ENCODE measurements at places on chromosomes 12 and 14.

DNA sequence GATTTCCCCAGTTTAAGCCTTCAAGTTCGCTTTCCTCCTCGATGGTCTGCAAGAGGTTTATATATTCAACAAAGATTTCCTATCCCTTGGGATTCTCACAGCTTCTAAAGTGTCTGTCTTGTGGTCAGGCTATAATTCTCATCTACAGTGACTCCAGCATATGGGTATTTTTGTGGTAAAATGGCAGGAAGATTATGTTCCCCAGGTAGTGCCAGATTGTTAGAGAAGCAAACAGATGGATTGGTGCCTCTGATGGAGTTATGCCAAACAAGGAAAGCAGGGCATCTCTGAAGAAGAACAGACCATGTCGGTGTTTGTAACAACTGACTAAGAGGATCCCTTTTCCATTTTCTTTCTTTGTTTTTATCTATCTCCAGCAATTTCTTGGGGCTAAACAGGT, 5.5 kb upstream of the CCDC175 start:
- no peak for DNase-seq

GRCh38 chr12:79557690-79558315, 133.0 kb downstream of the PAWR start:
- no peak for DNase-seq

GRCh38 chr14:103179094-103179493, 55.8 kb downstream of the TNFAIP2 start:
- DNase-seq, result no peak

- DNase-seq, result no peak
These were observed 200.3 kb downstream of the CRADD start for GRCh38 chr12:93877446-93877845.

GRCh38 chr12:53099071-53099882, 1.8 kb downstream of the IGFBP6 start:
- DNase-seq, result peak; percentile 75

DNA sequence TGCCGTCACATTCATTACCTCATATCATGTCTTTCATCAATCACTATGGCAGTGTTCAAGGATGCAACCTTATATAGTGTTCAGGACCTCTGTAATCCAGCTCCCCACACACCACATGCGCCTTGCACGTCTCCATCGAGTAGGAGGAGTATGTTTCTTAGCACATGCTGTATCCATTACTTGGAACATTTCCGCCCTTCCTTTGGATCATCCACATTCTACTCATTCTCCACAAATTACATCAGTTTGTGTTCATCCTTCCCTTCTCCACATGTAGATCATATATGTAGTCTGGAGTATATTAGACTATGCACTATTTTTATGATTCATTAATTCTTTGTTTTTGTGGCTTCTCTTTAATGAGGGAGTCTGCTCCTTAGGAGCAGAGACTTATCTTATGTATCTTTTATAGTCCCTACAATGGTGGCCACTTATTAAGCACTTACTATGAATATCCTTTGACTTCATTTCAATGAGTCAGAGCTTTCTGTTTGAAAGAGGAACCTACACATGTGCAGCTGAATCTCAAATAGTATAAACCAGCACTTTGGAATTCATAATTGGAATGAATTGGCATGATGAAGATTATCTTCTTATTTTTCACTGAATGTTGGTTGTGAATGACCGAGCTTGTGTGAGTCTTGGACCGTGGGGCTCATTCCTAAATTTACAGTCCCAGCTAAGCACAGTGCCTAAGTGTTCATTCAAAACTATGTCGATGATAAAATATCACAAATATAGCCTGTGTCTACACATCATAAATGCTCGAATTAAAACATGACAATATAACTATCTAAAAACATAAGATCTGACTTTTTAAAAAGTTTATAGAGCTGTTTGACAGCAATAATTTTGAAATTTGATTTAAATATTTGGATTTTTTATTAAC, 30.2 kb upstream of the NPAS3 start:
- DNase-seq, result peak; percentile 15

- DNase-seq, result no peak
These were observed 65.8 kb upstream of the DACT1 start for GRCh38 chr14:58571769-58572472.

DNA sequence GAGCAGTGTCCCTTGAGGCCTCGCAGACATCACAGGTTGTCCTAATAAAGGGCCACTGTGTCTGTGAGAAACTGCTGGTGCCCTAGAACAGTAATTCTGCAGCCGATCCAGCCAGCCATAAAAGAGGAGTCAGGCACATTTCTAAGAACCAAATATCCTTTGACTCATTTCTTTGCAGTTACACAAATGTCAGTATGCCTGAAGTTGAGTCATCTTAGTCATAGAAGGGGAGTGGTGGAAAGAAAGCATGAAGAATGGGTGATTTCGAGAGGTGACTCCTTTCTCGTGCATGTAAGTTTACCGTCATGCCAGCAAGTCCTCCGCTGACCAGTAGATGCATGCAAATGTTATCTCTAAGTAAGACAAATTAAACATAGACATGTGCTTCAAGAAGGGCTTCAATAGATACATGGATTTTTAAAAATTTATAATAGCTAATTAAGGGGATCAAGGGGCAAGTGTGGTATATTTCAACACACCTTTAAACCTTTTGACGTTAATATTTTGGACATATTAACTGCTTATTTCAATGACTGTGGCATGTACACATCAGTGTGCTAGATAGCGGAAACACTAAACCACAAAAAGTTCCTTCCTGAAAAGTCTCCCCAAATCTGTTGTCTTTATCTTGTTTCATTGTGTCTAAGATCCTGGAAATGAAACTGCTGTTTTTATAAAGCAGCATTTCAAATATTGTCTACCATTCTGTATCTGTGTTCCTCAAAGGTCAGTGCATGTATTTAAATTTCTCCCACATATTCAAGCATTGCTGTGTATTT, 497.4 kb downstream of the NPAS3 start:
- peak; percentile 70 for DNase-seq

- peak; percentile 54 for DNase-seq
These were observed 19.5 kb downstream of the MAPK1IP1L start for GRCh38 chr14:55070981-55071411.

DNA sequence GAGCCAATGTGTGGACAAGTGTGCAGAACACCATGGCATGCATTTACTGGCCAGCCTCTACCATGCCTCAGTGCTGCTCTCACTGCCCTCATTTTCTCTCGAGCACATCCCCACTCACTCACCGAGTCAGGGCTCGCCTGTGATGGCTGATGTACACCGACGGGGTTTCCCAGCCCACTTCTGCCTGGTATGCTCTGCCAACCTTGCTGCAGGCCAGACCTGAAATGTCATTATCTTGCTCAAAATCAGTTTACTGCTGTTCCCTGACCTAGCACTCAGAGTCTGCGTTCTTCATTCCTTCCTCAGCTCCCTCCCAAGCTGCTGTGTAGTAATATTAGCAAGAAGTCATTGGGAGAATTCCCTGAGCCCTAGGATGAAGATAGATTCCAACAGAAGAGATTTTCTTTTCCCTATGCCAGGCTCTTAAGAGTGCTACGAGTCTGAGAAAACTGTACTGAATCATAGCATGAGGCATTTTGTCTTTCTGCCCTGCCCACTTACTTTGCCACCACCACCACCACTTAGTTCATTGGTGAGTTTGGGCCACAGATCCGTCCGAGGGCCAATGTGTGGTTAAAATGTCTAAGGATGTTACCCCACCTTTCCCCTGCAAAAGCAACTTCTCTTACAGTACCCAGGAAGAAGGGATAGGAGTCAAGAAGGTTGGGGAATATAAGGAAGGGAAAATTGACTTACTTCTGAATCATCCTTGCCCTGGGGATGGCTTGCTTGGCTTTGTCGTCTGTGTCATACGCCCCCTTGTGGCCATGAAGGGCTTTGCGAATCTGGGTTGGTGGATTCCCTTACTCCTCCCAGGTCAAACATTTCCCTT, 51.0 kb downstream of the BMAL2 start:
- DNase-seq, result peak; percentile 74

- DNase-seq, result no peak
These were observed 183.3 kb upstream of the CDKN3 start for GRCh38 chr14:54213536-54213935.

DNA sequence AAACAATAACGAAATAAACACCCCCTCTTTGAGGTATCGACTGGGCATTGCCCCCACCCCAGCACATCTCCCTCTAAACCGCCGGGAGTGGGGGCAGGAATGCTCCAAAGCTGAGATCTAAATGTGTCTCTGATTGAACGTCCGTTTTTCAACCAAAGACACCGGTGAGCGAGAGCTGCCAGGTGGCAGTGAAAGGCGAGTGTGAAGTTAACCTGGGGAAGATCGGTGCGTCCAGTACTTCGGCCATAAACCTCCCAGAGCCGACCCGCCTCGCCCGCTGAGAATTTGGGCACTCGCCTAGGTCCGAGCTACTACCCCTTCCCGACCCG, 625 bp downstream of the ANGEL1 start:
- no peak for DNase-seq

DNA sequence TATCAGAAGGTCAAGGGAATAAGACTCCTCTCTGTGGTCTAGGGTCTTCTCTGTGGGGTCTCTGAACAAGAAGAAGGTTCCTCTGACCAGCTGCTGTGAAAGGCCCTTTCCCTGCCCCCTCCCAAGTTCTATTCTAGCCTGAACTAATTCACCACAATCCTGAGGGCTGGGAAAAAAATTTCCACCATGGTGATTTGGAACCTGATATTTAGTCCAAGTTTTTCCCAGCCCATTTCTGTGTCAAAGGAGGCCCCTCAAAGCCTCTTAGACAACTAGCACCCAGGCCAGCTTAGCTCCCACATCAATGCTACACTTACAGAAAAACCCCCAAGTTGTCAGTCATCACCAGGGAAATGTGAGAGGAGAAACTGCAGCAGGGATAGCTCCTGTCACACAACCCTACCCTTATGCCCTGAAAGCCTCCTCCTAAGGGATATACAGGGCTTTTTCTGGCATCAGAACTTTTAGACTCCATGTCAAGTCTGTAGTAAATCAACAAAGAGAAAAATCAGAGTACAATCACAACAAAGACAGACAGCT, 4.5 kb downstream of the FMNL3 start:
- DNase-seq, result peak; percentile 40

DNA sequence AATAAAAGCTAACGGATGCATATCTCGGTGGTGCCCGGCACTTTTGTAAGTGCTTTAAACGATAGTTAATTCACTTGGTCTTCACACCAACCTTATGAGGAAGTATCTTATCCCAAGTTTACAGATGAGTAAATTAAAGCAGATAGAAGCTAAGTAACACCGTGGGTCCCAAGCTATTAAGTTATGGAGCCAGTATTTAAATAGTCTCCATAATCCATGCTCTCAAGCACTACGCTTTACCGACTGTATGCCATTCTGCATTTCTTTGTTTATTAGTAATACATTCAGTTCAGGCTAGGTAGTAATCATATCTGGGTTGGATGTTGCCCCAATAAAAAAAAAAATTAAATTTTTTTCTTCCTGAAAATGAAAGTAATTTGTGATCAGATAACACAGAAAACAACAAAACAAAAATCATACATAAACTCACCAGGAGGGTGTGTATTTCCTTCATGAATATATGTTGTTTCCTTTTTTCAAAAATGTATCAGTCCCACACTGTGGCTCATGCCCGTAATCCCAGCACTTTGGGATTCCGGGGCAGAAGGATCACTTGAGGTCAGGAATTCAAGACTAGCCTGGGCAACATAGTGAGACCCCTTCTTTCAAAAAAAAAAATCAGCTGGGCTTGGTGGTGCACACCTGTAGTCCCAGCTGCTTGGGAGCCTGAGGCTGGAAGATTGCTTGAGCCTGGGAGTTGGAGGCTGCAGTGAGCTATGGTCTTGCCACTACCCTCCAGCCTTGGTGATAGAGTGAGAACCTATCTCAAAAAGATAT, 1.4 kb upstream of the M6PR start:
- DNase-seq, result peak; percentile 50

DNA sequence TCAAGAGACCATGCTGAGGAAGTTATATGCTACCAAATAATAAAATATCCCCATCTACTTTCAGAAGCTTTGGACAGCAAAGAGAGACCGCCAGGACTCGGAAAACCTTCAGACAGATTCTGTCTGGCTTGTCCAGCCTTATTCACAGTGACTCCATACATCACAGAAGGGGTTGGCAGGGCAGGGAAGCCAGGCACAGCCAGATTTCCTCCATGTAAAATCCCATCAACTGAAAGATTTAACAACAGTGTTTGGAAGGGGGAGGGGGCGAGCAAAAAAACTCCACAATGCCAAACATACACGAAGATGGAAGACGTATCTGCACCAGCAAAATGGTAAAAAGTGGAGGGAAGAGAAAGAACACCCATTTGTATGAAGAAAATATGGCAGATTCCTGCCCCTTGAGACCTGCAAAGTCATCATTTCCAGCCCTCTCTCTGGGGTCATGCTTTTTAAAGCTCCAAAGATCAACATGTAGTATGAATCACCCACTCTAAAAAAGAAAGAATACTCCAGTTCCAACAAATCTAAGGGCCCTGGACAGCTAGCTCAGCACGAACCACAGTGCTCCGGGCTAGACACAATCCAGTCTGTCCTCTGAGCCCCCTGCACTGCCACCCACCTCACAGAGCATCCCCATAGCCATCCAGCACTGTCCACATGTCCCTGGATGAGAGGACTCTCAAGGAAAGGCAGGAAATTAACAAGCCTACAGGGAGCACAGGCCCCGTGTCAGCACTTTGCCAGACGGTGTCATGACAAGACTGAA, 116.4 kb downstream of the DICER1 start:
- no peak for DNase-seq

DNA sequence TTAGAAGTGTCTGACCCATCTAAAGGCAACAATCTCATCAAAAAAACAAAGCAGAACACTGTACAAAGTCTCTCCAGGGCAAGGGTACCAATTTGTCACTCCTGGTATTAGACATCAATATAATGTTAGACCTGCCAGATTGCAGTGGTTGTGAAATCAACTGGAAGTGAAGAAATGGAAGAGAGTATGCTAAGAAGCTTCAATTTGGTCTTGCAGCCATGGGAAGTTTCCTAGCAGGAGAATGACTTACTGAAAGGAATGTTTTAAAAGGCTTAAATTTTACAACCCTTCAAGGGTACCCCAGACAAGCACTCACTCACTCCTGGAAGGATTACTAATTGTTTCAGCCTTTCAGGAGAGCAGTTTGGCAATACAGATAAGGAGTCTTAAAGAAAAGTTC, 18.9 kb downstream of the LLPH start:
- DNase-seq, result no peak

DNA sequence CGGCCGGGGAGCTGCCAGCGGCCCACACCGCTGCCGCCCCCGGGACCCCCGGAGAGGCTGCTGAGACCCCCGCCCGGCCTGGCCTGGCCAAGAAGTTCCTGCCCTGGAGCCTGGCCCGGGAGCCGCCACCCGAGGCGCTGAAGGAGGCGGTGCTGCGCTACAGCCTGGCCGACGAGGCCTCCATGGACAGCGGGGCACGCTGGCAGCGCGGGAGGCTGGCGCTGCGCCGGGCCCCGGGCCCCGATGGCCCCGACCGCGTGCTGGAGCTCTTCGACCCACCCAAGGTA, 12.8 kb downstream of the SH2B3 start:
- no peak for DNase-seq
